Activated T-helper 1 cell treated with Interleukin-2 at 50 U/mL for 16 hours (primary cell): ENCODE measurements at places on chromosomes 12 and 14.

- no peak for DNase-seq
Measured at GRCh38 chr12:107329569-107330324, 236.4 kb upstream of the CRY1 start.

DNA sequence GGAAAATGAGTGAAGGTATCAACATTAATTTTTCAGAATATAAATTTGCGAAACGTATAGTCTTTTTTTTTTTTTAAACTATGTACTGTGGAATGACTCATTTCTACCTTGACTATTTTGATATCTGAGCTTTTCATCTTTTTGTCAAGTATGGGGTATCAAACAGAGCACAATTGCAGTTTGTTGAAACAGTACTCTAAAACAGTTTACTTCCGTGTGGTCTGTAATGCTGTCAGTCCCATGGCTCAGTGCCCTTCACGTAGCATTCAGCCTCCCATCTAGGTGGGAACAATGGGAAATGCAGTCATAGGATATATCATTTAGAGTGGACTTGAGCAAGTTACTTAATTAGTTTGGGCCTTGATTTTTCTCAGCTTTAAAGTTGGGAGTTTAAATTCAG, 139.5 kb downstream of the ERC1 start:
- no peak for DNase-seq

DNA sequence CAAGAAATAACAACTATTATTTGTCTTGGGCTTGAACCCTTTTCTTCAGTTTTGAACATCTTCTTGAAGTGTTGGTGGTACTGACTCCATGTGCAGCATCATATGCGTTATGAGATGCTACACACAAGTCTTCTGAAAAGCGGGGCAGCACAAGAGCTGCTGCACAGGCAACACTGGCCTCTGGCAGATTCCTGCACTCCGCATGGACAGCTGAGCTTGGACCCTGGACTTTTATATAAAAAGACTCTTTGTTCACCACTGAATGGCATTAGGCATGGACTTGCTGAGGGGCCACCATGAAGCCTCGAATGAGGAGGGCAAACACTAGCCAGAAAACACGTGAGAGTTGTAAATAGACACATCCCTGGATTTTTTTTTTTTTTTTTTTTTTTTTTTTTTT, 210.8 kb upstream of the NPAS3 start:
- DNase-seq = no peak

GRCh38 chr12:13504074-13504473, 307.5 kb downstream of the EMP1 start:
- no peak for DNase-seq

DNA sequence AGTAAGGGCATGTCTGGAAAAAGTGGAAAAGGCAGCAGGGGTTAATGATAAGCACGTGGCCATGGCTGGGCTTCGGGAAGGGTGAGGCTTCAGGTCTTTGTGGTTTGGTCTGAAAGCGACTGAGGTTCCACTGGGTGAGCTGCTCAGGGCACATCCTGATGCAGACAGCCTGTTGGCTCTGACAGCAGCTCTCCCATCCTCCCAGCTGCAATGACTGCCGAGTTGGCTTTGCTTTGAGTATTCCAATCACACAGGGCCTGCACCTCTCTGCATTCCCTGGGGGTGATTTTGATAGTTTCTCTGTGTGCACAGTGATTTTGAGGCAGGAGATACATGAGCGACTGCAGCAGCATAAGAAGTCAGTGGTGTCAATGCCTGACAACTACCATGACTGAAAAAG, 390.7 kb downstream of the APAF1 start:
- no peak for DNase-seq

- DNase-seq = no peak
Measured at GRCh38 chr14:96098309-96098998, 59.3 kb downstream of the C14orf132 start.

DNA sequence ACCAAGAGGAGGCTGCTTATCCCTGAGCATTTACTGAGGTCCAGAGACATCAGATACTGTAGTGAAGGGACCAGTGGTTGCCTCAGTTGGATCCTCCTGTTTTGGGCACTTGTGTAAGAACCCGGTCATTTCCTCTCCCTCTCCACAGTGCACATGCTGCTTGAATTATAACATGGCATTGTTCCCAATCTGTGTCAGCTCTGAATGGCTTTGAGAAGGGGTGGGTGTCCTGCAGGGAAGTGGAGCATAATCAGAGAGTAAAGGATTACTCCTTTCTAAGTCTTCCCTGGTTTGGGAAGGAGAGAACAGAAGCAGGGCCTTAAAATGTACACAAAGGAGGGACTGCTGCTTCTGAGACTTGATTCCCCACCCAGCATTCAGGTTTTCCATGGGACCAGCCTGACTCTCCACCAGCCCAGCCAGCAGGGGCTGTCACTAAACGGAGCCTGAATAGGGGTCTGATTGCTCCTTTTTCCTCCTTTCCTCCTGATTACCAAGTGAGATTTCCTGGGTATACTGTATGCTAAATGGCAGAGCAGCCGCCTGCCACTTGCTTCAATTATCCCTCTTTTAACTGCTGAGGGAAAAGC, 78.4 kb downstream of the NRXN3 start:
- no peak for DNase-seq

DNA sequence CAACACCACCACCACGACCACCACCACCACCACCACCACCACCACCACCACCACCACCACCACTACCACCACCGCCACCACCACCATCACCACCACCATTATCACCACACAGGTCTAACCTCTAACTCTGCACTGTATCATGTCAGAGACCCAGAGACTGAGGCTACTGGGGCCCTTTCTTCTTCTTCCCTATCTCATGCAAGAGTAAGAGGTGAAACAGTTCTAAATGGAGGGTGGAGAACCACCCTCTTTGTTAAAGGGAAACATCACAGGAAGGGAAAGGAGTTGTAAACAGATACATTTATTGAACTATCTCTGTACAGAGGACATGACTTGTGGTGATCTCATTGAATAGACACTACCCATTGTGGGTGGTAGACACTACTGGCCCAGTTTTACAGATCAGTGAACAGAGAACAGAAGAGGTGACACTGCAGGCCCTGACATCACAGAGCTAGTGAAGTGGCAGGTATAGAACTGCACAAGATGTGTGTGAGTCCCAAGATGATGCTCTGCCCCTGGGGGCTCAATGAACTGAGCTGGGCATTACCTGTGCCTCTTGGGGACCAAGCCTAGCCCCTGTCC, 91.6 kb downstream of the FOXN3 start:
- DNase-seq = no peak

DNA sequence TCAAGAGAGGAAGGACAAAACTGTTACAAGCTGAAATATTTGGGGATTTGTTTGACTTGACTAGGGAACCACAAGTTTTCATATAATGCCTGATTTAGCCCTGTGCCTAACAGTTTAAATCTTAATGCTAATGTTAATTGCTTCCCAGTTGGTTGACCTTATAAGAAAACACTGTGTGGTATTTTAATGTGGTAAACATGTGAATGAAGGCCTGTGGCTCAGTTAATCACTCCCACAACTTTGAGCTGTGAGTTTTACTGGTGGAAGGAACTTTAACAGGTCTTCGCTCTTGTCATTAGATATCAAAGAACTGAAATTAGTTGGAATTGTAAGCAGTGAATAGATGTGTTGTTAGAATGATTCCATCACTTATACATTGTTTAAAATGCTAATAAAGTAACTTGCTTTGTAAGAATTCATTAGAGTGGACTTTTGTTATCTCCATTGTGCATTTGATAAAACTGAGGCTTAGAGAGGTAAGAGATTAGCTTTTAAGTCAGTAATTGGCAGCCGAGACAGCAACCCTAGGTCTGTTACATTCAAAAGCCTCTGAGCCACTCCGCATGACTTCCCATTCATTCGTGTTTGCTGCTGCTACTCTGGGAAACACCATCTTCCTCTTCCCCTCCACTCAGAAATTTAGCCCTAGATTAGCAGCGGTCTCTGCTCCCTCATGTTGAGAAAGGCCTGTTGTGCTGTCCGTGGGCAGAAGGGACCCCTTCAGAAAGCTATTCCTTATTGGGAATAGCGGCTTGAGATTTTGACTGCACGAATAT, 1.0 kb upstream of the TBK1 start:
- DNase-seq = no peak

GRCh38 chr14:92263681-92264080, 59.3 kb upstream of the SLC24A4 start:
- DNase-seq = no peak

DNA sequence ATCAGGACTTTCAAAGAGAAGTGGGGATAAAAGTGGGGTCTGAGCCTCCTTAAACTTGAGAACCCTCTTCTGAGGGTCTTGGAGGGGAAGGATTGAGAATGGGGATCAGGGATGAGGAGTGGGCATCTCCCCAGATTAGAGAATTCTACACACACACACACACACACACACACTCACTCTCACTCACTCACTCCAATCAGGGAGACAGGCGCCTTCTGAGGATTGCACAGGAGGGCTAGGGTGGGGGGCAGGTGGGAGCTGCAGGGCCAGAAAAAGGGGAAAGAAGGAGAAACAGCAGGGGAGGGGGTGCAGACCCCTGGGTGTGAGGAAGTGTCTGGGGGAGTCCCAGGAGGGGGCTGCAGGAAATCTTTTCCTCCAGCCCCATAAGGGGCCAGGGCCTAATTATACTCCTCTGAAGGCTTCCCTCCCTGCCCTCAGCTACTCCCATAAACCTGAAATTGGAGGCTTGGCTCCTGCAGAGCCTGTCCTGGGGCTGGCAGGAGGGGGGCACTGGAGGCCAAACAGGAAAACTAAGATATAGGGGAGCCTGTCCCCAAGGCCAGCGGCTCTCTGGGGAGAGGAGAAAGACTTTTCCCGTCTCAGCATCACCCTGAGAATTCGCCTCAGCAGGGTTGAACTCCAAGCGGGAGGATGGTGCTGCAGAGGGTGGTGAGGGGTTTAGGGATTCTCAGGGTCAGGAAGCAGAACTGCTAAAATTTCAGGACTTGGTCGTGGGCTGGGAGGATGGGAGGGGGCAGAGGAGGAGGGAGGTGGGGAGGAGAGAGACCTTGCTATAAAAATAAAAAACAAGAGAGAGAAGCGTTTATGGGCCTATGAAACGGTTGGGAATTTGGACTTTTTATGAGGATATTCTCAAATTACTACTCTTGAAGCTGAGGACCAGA, 1.6 kb downstream of the HOXC9 start:
- no peak for DNase-seq

- no peak for DNase-seq
Measured at GRCh38 chr14:22882529-22883172, 371 bp upstream of the REM2 start.

DNA sequence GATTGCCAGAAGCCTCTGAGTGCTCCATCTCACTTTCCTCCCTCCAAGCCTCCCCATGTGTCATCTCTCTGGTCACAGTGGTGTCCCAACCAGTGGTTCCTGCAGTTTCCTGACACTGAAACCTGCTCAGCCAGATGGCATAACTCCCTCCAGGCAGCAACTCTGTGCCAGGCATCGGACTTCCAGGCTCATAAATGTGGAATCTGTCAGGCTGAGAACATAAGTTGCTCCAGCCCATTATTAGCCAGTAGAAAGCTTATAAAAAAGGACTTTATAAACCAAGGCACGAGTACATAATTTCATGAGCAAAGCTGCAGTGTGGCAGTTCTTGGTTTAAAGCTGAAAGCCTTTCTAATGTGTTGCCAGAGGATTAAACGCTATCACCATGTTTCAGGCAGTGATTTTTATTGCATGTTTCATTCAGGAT, 194.3 kb downstream of the DACT1 start:
- DNase-seq = no peak

- DNase-seq = no peak
Measured at GRCh38 chr12:27807063-27807703, 27.1 kb upstream of the MANSC4 start.

- DNase-seq = no peak
Measured at GRCh38 chr14:90512329-90512991, 115.6 kb downstream of the CALM1 start.

DNA sequence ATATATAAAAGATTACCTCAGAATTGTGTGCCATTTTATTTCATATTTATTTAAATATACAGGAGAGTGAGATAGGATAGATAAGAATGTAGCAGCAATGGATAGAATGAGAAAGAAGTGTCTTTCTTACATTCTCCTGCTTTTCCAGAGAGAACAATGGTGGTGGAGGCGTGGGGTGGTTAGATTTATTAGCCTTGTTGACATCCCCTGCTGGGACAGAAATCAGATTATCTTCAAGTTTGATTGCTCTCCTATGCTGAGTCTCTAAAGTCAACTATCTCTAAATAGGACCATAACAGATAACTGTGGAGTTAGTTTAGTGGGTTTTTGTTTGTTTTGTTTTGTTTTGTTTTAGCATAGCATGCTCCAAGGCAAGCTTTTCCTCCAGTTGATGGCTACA, 397.6 kb downstream of the LRFN5 start:
- DNase-seq = no peak

DNA sequence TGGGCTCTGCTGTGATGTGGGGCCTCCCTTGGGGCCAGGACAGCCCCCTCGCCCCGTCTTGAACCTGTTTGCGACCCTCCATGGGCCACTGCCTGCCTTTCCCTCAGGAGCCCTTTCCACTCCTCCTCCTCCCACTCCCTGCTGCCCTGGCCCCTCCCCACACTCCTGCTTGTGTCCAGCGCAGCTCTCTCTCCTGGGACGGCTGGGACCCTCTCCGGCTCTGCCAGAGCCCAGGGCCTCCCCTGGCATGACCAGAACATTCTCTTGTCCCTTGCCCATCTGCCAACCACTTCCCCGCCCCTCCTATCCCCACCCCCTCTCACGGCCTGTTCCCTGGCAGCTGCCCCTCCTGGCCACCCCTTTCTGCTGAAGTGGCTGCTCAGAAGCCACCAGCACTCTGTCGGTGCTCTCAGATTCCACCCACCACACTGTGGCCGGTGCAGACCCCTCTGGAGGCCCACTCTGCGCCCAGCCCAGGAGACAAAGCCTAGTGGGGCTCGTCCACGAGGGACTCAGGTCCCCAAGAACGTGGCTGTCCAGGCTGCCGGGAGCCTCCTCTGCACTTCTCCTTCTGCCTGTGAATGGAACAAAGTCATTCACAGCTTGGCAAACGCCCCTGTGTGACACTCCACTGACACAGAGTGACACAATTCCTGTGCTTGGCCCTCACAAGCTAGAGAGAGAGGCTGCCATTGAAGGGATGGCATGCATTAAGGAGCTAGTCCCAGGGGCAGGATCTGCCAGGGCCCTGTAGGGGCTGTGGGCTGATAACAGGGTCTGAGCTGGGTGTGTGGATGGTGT, 1.4 kb downstream of the ASPG start:
- no peak for DNase-seq

GRCh38 chr12:18482601-18483120, 221.3 kb downstream of the PIK3C2G start:
- DNase-seq = no peak

GRCh38 chr12:56990648-56991318, 15.6 kb downstream of the ZBTB39 start:
- no peak for DNase-seq

DNA sequence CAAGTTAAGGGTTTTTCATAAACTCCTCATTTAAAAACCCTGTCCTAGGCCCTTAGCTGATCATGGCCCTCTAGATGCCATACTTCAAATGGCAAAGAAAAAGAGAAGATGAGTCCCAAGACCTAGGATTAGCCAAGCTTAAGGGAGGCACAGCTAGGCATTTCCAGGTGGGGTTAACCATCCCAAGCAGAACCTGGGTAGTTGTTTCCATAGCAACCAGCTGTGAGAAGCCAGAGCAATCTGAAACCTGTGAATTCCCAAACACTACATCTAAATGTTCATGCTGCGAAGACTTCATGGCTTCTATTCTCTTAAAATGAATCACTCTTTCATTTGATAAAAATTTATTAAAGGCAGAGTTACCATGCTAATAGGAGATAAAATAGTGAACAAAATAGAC, 372.9 kb downstream of the C12orf50 start:
- DNase-seq = no peak

GRCh38 chr14:82837611-82838140, 1304.0 kb upstream of the SEL1L start:
- no peak for DNase-seq

- no peak for DNase-seq
Measured at GRCh38 chr12:108204117-108204987, 75.3 kb downstream of the WSCD2 start.
